ENCODE measurements at places on chromosomes 7 and 10. TPM values are rescaled to one million over a fixed set of nuclear protein-coding genes. Genes with fewer than 3 reads are reported as not detected.

GRCh38 chr10:91422915-91423314 is 12.8 kb downstream of the HECTD2 start:
- no peak for DNase-seq

DNA sequence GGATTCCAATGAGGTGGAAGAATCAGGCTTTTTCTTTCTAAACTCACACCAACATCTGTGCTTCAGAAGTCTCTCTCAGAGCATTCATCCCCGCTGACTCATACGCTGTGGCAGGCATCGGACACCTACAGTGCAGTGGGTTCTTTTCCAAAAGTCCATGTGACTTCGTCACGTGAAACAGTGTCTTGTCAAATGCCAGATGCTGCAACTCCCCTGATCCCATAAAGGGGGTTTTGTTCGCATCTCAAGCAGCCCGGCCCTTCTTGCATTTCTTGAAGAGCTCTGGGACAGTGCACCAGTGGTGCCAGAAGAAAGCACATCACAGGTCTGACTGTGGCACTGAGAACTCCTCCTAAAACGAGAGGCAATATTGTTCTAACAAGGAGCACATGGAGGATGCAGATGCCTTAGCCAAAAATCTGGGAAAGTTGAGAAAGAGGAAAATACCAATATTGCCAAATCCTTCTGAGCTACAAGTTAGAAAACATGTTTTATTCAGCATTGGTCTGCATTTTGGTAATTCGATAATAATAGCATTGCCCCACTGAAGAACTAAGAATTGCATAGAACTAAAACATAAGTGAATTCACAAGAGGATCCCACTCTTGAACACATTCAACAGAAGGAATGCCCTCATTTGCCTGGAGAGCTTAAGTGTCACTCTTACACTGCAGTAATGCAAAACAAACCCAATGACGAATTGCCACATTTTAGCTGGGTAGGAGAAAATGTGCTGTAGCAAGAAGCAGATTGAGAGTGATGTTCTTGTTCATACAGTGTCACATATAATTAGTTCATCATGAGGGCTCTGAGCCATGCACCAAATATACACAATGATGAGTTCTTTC is 204.4 kb downstream of the CXCL12 start:
- DNase-seq = no peak

GRCh38 chr10:30413996-30414576 is 19.9 kb upstream of the MAP3K8 start:
- no peak for DNase-seq

The ANKMY2 gene
- polyA plus RNA-seq = 3.9 TPM

GRCh38 chr10:85531706-85532105 is 834.9 kb downstream of the GRID1 start:
- DNase-seq = no peak

The SFTPA1 gene
- polyA plus RNA-seq = 1.2 TPM

The ITGB1 gene
- 44.0 TPM for polyA plus RNA-seq

The FBXO24 gene
- 2.0 TPM for polyA plus RNA-seq

DNA sequence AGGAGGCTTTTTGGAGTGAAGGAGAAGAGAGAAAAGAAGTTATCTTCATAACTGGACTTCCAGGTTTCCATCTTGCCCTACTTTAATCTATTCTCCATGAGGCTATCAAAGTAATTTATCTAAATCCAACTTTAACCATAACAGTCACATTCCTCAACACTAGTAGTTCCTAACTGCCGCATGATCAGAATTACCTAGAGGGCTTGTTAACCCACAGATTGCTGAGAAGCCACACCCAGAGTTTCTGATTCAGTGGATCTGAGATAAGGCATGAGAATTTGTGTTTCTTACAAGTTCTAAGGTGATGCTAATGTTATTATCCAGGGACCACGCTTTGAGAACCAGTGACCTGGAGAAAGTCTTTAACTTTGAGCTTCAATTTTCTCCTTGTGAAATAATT is 8.3 kb upstream of the COL1A2 start:
- DNase-seq = no peak

- no peak for DNase-seq
Observed at GRCh38 chr7:75966190-75966961, 28.0 kb downstream of the TMEM120A start.

DNA sequence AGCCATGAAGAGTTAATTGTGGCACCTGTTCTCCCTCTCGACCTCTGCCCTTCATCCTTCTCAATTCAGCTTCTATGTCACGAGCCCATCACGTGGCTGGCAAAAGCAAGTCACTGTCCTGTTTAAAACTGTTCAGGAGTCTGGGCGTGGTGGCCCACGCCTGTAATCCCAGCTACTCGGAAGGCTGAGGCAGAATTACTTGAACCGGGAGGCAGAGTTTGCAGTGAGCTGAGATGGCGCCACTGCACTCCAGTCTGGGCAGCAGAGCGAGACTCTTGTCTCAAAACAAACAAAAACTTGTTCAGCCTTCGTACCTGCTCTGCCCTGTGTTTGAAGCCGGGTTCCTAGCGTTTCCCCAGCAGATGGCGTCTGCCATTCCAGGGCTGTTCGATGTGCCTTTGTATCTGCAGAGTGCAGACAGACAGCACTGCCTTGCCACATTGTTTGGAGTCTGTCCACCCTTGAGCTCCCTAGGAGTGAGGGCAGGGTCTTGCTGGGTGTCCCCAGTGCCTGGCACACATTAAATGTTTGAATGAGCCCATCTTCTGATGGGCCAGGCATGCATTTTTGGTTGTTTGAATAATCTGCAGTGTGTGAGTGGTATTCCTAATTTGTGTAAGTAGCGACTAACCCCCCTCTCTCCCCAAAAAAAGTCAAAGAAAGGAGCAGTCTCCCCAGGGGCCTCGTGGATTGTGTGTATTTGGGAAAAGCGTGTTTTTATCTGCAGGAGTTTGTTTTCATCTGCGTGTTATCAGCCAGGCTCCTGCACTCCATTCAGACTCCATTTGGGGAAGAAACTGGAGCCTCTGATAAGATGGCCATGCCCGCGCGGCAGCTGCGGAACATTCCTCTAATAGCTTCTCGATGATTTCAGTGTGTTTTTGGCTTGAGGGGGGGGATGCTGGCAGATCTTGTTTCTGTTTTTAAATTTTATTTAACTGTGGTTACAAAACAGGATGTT is 61.2 kb downstream of the DNAJB6 start:
- DNase-seq = no peak

The FAM13C gene
- 3.1 TPM for polyA plus RNA-seq

DNA sequence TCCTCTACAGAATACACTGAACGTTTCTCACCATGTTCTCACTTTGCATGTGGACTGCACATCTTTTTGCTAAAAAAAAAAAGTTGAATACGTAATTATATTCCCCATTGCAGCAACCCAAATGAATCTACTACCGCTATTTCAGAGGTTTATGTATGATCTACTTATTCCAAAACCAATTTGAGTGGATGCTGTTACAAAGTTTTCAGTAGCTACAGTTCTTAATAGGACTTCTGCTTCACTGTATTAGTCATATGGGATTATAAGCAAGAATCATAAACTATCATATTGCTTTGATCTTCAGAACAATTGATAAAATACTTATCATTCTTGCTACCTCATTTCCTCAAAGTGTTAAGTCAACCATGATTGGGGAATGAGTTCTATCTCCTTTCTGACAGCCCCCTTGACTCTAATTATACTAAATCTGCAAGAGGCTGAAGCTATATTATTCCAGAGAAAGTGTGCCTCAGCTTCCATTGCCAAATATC is 257.0 kb downstream of the PARD3 start:
- no peak for DNase-seq

All from pancreas (tissue), 10 donors.